ENCODE measurements at places on chromosomes 4 and X.

DNA sequence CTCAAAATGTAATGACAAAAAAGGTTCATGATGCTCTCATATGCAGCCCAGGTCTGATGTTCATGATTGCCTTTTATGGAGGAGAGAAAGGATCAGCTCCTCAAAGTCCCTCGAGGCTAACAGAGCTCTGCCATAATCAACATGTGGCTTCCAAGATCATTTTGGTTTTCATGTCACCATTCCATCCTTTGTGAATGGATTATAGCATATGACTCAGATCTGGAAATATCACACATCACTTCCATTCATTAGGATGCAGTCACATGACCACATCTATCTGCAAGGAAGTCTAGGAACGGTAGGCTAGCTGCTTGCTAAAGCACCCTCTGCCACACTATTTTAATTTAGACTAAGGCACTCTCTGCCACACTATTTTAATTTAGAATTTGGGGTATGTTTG is 77.6 kb downstream of the COX18 start:
- no peak for DNase-seq

DNA sequence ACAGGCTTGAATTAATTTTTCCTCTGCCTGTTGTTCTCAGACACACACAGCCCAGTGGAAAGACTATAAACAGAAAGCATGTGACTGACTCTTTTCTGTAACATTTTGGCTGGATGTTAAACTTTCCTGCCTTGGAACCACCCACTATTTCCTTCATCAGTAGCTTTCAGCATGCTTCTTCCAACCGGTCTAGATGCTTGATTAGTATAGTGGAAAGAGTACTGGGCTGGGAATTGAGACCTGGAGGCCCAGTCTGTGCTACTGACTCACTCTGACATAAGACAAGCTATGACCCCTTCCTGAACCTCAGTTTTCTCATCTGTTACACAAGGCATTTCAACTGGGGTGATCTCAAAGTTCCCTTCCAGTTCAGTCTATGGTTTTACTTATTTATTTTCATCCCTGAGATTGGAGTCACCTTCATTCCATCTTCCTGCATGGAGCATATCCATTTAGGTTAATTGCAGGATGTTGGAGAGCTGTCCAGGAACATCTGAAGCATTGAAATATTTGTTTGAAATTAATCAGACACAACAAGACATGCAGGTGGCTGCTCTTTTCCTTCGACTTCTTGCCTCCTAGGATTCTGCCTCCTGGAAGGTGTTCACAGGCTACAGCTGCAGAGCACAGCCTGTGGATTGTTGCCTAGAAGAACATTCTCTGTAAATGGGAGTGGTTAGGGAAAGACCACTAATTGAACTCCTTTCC is 173.4 kb downstream of the RTL9 start:
- no peak for DNase-seq

DNA sequence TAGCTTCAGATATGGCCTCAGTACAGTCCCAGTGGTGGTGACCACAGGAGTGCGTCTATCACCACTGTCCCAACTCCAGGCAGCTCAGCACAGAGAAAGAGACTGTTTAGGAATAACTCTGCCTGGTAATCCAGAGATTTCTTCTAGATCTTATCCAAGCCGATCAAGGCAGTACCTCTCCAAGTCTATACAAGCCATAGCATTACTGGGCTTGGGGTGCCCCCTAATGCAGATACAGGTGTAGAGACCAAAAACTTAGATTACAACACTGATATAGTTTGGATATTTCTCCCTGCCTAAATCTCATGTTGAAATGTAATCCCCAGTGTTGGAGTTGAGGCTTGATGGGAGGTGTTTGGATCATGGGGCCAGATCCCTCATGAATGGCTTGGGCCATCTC is 100.9 kb downstream of the PTCHD1 start:
- no peak for DNase-seq

DNA sequence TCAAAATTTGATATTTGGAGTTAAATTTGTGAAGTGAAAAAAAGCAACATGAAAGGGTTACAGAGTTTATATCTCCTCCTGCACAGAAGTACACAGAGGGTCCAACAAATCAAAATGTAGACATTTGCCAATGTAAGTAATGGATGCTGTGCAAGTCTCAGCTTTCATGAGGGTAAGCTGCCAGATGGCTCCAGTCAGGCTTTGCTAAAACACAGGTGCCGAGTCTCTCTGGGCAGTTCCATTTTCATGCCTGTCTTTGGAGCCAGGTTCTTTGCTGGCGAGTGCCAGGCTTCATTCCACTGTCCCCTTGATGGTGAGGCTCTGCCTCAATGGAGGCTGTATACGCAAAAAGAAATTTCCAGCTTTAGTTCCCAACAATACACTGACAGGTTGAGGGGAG is 27.9 kb downstream of the SLC4A4 start:
- DNase-seq: no peak

- DNase-seq: no peak
Observed at GRCh38 chrX:56468441-56468840, 95.0 kb upstream of the UBQLN2 start.

All from stimulated activated CD8-positive, alpha-beta memory T cell treated with anti-CD3 and anti-CD28 coated beads, Interleukin-7, amount 100 ng/mL, for 1 hour (primary cell).